HuH-7.5 (cell line): ENCODE measurements at places on chromosomes 1 and 21.

DNA sequence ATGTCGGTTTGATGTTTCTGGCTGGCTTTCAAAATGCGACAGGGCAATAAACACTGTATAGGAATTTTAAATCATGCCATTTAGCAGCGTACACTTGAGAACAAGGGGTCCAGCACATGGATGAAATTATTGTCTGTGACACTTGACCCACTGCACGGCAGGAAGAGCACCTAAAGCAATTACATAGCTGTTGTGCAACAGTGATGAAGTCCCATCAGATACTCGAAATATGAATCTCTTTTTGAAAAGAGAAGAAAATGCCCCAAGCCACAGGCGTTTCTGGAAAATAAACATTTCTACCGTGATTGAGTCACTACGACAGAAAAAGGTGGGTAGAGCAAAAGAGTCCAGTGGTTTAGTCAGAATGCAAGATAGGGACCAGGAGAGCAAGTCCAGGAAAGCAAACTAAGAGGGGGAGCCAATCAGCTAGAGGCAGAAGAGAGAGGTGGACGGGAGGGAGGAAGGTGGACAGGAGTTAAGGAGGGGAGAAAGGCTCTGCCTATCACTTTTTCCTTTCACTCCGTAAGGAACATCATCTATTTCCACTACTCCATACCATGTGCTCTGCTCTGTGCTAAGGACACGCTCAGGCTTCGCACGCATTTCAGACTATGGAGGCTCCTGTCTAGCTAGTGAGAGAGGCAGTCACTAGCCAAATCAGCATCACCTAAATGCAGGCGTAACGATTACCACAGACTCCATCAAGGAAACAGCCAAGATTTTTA lies 6.4 kb downstream of the DSCAM start:
- DNase-seq: no peak

GRCh38 chr1:50110151-50110550 lies 1.4 kb downstream of the ELAVL4 start:
- no peak for DNase-seq

DNA sequence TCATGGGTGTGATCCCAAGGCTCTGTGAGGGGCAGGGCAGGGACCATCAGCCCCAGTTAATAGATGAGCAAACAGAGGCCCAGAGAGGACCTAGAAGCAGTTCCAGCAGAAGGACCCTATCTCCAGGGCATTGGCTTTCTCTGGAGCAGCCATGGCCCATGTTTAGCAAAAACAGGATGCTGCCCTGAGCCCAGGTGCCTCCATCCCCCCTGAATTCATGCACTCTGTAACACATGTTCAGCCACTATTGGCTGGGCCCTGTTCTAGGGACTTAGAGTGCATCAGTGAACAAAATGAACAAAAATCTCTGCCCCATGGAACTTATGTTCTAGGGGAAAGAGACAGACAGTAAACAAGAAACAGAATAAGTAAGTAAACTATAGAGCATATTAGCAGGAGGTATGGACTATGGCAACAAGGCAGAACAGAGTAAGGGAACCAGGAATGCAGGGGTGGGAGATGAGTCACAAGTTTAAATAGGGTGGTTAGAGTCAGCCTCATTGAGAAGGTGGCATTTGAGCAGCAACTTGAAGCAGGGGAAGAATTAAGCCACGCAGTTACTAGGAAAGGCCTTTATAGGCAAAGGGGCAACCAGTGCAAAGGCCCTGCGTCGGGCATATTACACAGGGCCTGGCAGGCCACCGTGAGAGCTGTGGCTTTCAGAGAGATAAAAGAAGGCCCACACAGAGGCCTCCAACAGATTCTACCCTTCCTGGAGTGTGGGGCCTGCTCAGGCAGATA lies 185.9 kb upstream of the EDN2 start:
- no peak for DNase-seq

GRCh38 chr1:94634977-94635416 lies 93.4 kb upstream of the F3 start:
- DNase-seq: no peak

DNA sequence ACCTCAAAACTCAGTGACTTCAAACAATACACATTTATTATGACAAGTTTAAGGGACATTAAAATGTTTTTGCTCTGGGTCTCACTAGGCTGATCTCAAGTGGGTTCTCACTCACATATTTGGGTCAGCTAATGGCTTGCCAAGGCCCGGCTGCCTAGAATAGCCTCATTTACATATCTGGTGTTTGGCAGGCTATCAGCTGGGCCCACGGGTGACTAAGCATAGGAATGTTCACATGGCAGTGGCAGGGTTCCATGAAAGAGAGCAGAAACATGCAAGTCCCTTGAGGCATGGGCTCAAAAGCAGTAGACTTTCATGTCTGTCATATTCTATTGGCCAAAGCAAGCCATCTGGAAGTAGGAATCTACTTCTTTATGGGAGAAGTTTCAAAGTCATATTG lies 492.6 kb downstream of the KCNT2 start:
- no peak for DNase-seq

DNA sequence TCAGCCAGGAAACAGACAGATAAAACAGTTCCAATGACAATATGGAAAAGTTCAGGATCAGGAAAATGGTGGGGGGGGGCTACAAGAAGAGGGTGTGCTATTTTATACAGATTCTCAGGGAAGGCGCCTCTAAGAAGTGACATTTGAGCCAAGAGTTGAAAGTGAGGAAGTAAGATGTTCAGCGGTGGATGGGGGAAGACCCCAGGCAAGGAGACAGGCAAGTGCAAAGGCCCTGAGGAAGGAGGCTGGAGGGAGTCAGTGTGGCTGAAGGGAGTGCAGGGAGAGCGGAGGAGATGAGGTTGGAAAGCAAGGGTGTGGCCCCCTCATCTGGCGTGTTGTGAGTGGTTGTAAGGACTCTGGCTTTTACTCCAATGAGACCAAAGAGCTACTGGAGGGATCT lies 8.4 kb upstream of the PDZK1IP1 start:
- no peak for DNase-seq

DNA sequence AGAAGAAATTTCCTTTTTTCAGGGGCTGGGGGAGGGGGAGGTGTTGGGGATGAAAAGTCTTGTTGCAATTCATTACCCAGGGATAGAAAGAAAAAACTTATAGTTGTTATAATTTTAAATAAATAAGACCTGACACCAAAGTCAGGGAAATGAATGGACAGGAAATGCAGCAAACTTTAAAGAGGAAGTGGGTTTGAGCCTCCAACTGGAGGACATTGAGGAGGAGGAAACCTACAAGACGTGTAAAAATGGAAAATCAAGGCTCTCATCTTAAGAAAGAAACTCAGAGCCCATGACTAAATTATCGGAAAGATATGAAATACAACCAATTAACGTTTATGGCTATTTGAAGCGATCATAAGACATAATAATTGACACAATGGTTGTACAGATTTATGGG lies 54.4 kb downstream of the NIBAN1 start:
- no peak for DNase-seq

DNA sequence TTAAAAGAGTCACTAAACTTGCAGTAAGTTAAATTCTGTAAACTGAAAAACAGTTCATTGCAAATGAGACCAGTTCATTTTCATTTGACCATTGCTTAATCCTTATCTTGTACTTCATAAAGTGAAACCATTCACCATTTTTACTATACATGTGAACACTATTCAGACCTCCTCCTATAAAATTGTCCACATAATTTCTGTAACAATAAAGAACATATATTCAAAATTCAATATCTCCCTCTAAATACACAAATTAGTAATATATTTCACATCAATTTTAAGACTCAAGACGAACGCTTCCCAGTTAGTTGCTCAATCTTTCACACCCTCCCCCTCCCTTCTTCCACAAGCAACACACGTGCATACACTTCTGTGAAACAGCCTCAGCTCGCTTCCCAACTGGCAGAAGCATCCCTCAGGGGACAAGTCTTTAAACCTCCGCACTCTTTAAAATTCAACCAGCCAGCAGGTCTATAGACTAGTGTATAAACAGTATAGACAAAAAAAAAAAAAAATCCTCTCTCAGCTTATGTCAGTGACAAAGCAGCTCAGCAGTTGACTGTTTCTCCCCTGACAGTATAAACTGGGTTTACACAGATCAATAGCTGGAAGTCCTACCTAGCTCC lies 99.6 kb downstream of the DENND1B start:
- no peak for DNase-seq

GRCh38 chr1:22527555-22528296 lies 35.6 kb upstream of the EPHA8 start:
- no peak for DNase-seq

DNA sequence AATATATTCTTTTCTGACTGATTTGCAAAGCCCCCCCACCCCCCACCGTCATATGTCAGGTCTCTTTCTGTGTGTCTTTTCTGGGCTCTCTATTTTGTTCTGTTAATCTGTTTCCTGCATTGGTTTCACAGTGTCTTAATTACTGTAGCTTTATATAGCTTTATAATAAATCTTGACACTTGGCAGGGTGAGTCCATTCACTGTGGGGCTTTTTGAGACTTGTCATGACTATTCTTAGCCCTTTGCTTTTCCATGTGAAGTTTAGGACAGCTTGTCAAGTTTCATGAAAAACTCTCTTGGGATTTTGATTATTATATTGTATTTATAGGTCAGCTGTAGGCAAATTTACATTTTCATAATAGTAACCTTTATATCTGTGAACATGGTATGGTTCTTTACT lies 50.4 kb downstream of the MIGA1 start:
- DNase-seq: no peak

DNA sequence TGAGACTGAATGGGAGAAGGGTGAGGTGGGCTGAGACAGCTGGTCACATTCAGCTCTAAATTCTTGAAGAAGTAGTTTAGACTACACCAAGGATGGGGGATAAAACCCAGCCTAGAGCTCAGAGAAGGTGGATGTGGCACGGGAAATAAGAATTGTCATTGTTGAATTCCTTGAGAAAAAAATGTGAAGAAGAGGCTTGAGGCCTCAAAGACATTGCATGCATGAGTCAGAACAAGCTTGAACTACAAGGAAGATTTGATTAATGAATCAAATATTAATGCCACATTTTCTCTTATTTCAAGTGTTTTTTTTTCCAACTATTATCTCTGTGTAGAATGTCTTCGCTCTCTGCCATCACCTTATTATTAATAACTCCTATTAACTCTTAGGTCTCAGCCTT lies 58.9 kb downstream of the MAP3K7CL start:
- DNase-seq: no peak

- DNase-seq: no peak
These were observed 33.7 kb downstream of the KCND3 start for GRCh38 chr1:111955755-111956154.

- no peak for DNase-seq
These were observed 4.9 kb upstream of the ELK4 start for GRCh38 chr1:205636732-205637131.

GRCh38 chr1:14010476-14010875 lies 310.5 kb downstream of the PRDM2 start:
- no peak for DNase-seq

- DNase-seq: no peak
These were observed 24.3 kb upstream of the GRHL3 start for GRCh38 chr1:24294716-24295371.

- DNase-seq: no peak
These were observed 57.5 kb downstream of the ATP2B4 start for GRCh38 chr1:203684094-203684493.

DNA sequence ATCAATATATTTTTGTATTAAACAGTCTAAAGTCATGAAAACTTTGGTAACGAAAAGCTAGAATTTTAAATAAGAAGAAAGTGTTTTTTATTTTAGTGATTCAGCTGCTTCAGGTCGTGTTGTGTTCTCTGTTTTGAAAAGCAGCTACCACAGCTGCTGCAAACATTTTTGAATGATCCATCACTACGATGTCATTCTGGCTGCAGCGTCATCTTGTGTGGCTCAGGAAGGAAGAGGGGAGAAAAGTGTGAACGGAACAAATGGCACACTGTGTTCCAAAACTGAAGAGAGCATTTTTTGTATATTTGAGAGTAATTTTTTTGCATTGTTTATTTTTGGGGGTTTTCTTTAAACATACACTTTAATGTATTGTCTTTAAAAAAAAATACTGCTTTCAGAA lies 323.0 kb upstream of the ADGRL2 start:
- DNase-seq: no peak

DNA sequence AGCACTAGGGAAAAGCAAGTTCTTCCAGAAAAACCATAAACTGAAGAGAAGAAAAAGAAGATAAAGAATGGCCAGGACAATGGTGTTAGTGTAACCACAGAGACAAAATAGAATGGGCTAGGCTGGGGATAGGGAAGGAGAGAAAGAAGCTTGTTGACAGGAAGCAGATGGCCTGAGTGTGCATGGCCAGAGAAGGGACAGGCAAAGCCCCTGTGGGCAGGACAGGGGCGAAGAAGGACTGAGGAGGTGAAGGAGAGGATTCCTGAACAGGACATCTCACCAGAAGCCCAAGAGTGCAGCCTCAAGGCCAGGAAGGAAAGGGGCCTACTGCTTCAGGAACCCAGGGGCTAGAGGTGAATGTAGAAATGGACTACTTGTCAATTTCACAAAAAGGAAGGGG lies 29.3 kb downstream of the IQGAP3 start:
- DNase-seq: no peak

DNA sequence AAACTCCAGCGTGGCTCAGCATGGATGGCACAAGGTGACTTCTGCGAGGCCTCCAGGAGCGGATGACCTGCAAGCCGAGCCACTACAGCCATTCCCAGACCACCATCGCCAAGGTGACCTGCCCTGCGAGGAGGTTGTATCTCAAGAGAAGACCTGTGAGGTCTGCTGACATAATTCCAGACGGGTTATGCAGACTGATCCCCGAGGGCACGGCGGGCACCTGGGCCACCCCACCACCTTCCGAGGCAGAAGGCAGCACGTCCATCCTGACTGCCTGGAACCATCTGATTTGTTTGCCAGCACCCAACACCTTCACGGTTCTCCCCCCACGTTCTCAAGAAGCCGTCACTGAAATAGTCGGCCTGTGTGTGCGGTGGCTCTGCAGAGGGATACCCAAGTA lies 56.8 kb upstream of the CNTN2 start:
- DNase-seq: no peak

DNA sequence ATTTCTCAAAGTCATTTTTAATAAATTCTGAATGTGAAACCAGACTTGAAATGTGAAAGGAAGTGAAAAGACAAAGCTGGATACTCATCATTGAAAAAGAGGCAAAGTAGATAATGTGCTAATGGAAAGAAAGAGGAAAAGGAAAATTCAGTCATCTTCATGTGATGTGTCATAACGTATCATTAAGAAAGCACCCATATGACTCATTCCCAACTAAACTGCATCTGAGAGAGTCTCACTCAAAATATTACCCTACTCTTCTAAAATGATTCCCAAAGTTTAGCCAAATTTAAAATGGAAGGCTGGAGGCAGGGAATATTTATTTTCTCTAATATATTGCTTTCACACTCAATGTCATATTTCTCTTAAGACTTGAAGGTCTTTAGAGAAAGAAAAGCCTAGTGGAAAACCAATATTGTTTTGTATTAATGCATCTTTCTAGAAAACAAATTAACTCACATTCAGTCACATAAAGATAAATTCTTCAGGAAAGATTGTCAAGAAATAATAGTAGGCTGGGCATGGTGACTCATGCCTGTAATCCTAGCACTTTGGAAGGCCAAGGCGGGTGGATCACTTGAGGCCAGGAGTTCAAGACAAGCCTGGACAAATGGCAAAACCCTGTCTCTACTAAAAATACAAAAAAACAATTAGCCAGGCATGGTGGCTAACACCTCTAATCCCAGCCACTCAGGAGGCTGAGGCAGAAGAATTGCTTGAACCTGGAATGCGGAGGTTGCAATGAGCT lies 129.9 kb downstream of the SLC30A10 start:
- DNase-seq: no peak
